ENCODE measurements at places on chromosomes 7 and 10. TPM values are rescaled to one million over a fixed set of nuclear protein-coding genes. Genes with fewer than 3 reads are reported as not detected.
A peak's percentile ranks its signal among the peaks of the same experiment; 100 is the strongest.

- DNase-seq = peak; percentile 2
Measured at GRCh38 chr10:74418285-74418872, 267.4 kb downstream of the ADK start.

- no peak for DNase-seq
Measured at GRCh38 chr10:7833210-7833609, 14.9 kb downstream of the TAF3 start.

GRCh38 chr7:103573479-103574058 is 127.6 kb upstream of the SLC26A5 start:
- DNase-seq = peak; percentile 10

- no peak for DNase-seq
Measured at GRCh38 chr10:13219685-13220670, 14.2 kb downstream of the UCMA start.

DNA sequence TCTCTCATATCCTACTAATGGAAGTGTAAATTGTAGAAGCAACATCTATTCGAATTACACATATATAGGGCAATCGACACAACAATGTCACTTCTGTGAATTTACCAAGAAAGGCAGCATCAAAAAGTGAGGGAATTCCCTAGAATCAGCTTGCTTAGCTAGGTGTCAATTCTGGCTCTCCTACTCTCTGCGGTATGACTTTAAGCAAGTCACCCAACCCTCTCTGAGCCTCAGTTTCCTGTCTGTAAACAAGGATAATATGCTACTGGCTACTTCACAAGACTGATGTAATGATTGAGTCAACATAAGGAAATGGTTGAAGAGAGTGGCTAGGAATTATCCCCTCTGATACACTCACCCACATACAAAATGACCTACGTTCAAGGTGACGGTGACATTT is 19.4 kb downstream of the CCDC6 start:
- no peak for DNase-seq

DNA sequence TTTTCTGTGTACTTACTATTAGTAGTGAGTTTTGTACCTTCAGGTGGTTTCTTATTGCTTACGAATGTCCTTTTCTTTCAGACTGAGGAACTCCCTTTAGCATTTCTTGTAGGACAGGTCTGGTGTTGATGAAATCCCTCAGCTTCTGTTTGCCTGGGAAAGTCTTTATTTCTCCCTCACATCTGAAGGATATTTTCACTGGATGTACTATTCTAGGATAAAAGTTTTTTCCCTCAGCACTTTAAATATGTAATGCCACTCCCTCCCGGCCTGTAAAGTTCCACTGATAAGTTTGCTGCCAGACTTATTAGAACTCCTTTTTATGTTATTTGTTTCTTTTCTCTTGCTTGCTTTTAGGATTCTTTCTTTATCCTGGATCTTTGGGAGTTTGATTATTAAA is 1.7 kb upstream of the CYCS start:
- DNase-seq = no peak

DNA sequence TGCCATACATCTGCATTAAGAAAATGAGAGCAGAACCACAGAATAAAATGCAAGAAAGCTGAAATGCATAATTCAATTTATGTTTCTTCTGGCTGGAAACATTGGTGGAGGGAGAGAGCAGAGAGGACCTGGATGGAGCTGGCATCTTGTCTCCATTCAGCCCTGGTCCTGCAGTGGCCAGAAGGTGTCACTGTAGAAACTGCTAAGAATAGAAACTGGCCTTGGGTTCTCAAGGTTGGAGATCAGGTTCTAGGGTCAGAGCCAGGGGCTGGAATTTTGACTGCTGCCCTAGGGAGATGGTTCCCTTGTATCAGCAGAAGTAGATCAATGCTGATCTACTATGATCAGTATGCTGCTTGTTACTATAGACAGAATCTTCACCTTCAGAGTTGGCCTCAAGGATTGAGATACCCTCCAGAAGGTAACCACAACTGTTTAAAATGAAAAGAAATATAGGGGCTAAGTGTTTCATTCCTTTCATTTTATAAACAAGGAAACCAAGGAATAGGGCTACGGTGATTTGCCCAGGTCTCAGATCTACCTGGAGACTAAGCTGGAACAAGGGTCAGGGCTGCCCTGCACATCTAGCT is 13.1 kb downstream of the TAS2R41 start:
- no peak for DNase-seq

GRCh38 chr10:102775935-102776669 is 32.4 kb downstream of the WBP1L start:
- DNase-seq = no peak

- no peak for DNase-seq
Measured at GRCh38 chr10:96706331-96706853, 13.9 kb downstream of the PIK3AP1 start.

- DNase-seq = no peak
Measured at GRCh38 chr7:158539711-158540146, 47.9 kb downstream of the PTPRN2 start.

DNA sequence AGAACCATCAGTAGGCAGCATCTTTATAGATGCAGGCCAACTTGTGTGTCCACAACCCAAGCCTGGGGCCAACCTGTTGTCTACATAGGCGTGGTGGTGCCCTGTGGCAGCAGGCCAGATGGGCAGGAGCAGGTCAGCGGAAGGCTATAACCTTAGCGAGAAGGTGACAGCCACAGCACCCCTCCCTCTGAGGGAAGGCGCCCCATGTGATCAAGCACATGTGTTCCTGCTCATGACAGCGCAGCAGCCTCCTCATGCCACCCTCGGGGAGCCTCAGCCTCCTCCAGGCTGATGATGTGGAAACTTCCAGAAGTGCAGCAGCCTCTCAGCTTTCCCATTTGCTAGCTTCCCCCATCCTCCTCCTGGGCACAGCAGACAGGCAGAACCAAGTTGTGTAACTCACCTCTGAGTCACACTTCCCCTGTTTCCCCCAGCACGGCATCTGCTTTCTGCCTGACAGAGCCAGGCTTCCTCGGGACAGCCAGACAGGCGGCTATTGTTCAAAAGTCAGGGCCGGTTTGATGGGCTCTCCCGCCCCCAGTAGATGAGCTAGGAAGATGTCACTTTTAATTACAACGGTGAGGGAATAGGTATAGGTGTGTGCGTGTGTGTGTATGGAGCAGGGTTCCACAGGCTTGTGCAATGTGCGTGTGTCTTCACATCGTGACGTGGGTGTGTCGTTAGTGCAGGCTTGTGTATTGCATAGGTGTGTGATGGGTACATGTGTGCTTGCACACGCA is 312.0 kb upstream of the ZMIZ1 start:
- DNase-seq = peak; percentile 96

GRCh38 chr7:91668217-91668616 is 212.3 kb downstream of the MTERF1 start:
- no peak for DNase-seq

SLC26A3 gene
- not detected for total RNA-seq

Data from kidney epithelial cell (primary cell).